ENCODE measurements at places on chromosomes 5 and 9.

- no peak for DNase-seq
These were observed 95.0 kb upstream of the EPB41L4A start for GRCh38 chr5:112514111-112514510.

GRCh38 chr9:95645992-95646391 lies 129.2 kb upstream of the PTCH1 start:
- DNase-seq, result no peak

- DNase-seq, result no peak
These were observed 24.0 kb upstream of the CDKN2B start for GRCh38 chr9:22033012-22033630.

- DNase-seq, result no peak
These were observed at the start of gene GARNL3 for GRCh38 chr9:127264462-127265219. TSS of gene GARNL3 (plus strand) at chr9:127264774. CDS start at chr9:127264878, 104 bp downstream.

DNA sequence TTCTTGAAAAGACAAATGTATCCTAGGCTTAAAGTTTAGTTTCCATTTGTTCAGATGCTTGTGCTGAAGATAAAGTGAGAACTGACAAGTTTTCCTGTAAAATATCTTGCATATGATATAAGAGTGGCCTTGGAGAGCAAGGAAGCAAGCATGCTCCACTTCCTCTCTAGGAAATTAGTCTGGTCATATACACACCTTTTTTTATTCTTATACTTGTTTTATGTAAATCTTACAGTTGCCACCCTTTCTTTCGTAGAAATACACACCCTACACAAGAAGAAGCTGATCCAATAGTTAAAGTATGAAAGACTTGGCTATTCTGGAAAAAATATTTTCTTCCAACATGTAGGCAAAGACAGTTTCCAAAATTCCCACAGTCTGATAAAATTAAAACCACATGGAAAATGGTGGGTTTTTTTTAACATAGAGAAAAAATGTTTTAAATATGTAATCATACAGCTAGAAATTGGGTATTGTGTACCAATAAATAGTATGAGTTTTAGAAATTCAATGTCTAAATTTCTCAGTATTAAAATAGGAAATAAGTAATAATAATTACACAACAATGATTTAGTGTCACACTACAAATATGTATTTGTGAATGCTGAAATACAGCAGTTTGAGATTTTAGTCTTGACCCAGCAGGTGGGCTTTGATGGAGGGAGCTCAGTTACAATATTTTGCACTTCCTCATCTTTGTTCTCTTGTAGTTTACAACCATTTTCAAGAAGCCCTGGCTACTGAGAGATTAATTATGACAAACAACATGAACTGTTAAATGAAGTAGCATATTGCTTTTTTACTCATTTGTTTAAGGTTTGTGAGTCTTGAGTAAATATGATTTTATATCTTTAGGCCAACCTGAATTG lies 185.7 kb upstream of the GNA14 start:
- no peak for DNase-seq

DNA sequence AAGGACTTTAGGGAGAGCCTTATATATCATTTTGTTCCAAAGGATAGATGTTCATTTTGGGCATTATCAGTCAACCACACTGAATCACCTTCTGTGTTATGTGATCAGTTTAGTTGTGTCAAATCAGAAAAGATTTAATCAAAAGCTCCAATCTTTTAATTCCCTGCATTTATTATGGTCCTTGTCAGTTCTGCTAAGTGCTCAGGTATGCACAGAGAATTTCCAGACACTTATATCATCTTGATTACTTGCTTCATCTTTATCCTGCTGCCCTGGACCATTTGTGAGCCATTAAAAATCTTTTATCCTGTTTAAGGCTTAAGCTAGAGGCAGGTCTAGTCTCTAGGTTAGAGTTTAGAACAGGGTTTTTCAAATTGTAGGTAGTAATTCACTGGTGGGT lies 179.1 kb downstream of the CWC27 start:
- DNase-seq, result no peak

- no peak for DNase-seq
These were observed 88.3 kb downstream of the BRINP1 start for GRCh38 chr9:119280740-119281485.

- DNase-seq, result no peak
These were observed 399 bp downstream of the NUP155 start for GRCh38 chr5:37370550-37370863.

DNA sequence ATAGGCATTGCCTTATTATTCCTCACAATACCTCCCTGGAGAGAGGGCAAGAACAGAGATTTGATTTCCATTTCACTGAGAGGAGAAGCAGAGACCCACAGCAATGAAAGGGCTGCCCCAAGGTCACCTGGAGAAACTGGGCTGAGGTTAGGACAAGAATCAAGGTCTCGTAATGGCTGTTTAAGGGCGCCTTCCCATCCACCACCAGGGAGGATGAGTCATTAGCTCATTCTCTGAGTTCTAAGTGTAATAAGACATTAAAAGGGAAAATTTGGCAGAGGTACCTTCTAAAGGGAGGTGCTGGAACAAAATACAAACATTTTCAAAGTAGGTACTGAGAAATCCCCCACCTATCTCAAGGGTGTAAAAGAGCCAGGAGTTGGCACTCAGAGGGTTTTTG lies 52.6 kb upstream of the TCERG1 start:
- DNase-seq, result no peak

GRCh38 chr5:20486826-20487225 lies 498.8 kb upstream of the CDH18 start:
- no peak for DNase-seq

DNA sequence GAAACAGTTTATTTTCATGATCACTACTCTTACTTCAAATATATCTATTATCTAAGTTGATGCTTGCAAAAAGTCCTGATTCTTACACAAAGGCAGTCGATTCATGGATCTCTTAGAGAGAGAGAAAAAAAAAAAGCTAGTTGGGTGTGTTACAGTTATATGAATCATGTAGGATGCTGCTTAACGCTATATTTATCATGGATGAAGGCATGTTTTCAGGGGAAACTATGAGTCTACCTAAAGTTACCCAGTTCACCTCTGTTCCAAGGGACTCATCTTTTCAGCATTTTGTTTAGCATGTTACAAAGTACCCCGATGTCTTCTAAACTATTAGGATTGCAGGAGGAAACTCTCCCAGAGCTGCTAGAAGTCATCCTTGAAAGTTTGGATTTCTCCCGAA lies 13.5 kb downstream of the TMC1 start:
- no peak for DNase-seq

DNA sequence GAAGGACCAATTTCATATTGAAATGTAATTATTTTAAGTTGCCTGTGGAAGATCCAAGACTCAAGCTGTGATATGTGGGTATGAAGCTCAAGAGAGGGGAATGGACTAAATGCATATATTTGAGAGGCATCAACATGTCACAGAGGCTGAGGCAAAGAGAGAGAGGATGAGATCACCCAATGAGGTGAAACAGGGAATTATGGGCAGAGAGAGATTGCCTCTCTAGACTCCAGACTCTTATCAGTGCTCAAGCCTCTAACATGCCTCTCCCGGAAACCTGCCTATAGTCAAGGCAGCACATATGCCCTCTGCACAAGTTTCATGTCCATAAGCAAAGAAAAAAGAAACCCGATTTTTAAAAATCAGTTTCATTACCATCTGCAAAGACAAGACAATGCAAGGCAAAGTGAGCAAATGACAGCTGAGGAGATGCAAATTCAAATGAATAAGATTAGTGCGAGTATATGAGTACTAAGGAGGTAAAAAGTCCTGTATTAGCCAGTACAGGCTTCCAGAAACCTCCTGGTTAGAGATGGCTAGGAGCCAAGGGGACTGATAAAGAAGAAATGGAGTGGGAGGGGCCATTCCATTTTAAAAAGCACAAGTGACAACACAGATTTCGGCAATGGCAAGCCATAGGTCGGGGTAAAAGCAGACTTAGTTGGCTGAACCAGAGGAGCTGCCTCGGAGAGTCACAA lies 9.4 kb downstream of the APTX start:
- DNase-seq, result no peak
